ENCODE measurements at places on chromosomes 6 and 20.

GRCh38 chr6:95087394-95088097 lies 489.8 kb upstream of the MANEA start:
- no peak for DNase-seq

DNA sequence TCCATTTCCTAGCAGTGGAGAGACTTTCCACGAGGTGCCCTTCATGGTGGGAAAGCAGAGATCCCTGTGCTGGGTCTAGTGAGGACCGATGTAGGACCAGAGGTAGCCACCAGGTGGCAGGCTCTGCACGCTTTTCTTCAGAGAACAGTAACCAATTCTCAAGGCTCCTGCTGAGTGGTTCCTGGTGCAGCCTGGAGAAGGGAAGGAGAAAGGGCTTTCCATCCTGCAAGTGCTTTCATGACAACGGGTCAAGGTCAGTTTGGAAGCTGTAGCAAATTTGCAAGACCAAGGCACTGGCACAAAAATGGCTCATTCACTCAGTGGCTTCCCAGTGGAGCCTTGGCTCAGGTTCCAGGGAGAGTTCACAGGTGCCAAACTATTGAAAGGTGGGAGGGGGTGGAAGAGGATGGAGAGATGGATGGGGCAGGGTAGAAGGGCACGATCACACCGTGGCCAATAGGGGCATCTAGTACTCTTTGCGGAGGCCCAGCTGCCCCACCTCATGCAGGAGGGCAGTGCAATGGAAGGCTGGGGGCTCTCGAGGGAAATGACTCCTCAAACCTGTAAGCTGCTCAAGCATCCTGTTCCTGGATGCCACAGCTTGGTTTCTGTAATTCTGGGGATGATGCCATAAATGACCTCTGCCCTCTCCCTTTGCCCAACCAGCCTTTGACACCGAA lies 25.5 kb upstream of the KCNK16 start:
- DNase-seq = peak; percentile 75

- DNase-seq = no peak
These were observed 55.8 kb downstream of the TMEM200A start for GRCh38 chr6:130421585-130421984.

DNA sequence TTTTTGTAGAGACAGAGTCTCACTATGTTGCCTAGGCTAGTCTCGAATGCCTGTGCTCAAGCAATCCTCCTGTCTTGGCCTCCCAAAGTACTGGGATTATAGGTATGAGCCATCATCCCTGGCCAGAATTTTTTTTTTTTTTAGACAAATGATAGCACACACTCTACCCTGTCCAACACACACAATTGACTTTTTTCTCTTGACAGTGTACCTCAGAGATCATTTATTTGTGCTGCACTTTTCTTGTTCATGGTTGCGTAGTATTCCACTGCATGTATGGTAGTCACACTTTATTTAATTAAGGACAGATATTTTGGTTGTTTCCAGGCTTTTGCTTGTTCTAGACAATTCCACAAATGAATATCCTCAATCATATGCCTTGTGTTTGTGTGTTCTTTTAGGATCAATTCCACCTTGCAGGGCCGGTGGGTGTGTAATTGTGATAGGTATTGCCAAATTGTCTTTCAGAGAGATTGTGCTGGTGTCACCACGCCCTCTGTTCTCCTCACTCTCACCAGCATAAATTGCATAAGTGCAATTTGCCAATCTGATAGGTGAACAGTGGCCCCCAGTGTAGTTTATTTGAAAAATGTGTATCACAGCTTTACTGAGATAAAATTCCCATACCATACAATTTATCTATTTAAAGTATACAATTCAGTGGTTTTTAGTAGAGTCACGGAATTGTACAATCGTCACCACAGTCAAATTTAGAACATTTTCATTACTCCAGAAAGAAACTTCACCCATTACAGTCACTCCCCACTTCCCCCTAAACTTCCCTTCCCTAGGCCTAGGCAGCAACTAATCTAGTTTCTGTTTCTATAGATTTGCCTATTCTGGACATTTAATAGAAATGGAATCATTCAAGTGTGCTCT lies 20.1 kb downstream of the SRC start:
- no peak for DNase-seq

DNA sequence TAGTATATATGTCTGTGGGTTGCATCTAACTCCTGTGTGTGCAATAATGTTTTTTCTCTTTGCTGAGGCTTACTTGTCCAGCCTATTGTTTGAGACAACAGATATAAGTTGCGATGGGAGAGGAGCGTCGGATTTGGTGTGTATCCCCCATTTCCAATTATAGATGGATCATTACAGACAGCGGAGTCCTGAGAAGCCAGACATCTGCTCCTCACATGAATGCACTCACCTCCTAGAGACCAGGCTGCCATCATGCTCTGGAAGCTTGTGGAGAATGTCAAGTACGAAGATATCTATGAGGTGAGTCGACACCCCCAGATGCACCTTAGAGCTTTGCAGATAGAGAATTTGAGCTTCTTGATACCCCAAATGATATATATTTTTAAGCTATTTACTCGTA lies at the start of gene TFAP2B:
Gene TFAP2B (plus strand): TSS at position 199 of the 400 bp plus-strand sequence. CDS start 21 bp downstream, at position 220.
- no peak for DNase-seq

- no peak for DNase-seq
These were observed 37.1 kb upstream of the TFAP2A start for GRCh38 chr6:10451828-10452509.

- no peak for DNase-seq
These were observed 145.6 kb upstream of the ID4 start for GRCh38 chr6:19691465-19692167.

GRCh38 chr6:28370440-28370839 lies 20.7 kb downstream of the ZKSCAN3 start:
- no peak for DNase-seq

- no peak for DNase-seq
These were observed 10.4 kb downstream of the ADTRP start for GRCh38 chr6:11767978-11768756.

DNA sequence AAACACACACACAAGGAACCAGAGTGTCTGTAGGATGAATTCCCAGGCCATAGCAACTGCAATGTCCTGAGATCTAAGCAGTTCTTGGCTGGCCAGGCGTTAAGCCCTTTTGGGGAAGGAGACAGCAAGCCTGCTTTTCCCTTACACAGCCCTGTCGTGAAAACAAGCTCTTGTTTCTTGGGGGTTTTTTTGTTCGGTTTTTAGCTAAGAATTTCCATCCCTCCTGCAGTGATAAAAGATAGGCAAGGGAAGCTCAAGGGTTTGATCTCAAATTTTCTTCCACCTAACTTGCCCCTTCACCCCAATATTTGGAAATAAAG lies 1.5 kb downstream of the TNFRSF21 start:
- no peak for DNase-seq

DNA sequence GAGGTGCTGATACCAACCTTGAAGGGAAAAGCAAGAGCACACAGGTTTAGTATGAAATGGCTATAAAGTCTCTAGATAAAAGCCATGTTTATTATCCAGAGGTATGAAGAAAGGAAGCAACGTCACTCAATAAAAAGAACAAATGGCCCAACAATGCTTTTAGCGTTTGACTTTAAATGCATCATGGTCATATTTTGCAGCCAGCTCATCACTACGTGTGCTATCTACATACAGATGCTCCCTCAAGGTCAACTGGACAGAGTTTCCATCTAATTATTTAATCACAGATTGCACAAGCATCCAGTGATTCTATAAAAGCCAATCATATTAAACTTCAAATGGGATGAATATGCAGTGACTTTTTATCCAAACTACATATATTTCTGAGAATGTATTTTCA lies 127.6 kb upstream of the SYNDIG1 start:
- no peak for DNase-seq

- no peak for DNase-seq
These were observed 54.7 kb downstream of the FAXC start for GRCh38 chr6:99294786-99295185.

GRCh38 chr20:43681468-43681942 lies 14.6 kb downstream of the MYBL2 start:
- DNase-seq = no peak

DNA sequence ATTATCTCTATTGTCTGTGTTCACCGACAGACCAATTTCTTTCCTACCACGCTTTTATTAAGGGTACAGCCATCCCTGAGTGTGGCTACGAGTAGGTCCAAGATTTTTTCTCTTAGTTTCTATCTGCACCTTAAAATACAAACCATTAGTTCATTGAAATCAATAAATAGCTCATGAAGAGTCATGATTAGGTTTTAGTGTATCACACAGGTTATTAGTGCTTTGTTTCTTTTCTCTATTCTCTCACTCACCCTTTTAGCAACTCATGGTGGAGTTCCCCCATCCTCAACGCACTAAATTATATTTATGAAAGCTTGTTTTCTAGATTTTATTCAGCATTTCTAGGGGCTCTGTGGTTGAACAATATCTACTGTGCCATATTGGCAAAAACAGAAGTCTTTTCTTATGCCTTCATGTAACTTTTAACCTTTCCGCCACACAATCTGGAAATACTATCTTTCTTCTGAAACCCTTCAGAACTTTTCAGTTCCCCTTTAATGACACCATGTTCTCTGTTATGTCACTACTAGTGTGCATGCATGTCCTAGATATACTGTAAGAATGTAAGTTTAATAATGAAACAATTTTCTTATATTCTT lies 128.2 kb upstream of the LAMA2 start:
- DNase-seq = no peak

DNA sequence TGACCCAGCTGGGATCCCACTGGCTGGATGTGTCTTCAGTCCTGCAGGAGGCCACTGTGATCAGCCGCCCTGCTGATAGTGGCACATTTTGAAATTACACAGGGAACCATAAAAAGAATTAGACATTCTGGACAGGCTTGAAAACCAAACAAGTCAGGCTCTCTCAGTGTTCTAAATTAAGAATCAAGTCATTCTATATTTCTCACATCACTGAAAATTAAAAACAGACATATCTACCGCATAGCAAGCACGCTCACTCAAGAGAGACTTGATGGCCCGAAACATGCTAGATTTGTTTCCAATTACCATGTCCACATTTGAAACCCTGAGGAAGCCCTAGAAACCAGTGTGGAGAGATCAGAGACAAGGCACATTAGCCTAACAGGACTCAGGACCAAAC lies 57.7 kb downstream of the NFATC2 start:
- no peak for DNase-seq

DNA sequence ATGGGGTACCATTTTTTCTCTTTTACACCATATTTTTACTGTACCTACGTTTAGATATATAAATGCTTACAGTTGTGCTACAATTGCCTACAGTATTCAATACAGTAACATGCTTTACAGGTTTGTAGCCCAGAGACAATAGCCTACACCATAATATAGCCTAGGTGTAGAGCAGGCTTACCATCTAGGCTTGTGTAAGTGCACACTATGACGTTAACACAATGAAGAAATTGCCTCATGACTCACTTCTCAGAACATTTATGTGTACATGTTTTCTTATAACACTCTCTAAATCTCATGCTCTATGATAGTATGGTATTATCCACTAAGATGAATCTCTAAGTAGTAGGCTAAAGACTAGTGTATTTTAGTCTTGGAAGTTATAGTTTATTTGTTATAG lies 13.5 kb downstream of the GPR63 start:
- DNase-seq = no peak

DNA sequence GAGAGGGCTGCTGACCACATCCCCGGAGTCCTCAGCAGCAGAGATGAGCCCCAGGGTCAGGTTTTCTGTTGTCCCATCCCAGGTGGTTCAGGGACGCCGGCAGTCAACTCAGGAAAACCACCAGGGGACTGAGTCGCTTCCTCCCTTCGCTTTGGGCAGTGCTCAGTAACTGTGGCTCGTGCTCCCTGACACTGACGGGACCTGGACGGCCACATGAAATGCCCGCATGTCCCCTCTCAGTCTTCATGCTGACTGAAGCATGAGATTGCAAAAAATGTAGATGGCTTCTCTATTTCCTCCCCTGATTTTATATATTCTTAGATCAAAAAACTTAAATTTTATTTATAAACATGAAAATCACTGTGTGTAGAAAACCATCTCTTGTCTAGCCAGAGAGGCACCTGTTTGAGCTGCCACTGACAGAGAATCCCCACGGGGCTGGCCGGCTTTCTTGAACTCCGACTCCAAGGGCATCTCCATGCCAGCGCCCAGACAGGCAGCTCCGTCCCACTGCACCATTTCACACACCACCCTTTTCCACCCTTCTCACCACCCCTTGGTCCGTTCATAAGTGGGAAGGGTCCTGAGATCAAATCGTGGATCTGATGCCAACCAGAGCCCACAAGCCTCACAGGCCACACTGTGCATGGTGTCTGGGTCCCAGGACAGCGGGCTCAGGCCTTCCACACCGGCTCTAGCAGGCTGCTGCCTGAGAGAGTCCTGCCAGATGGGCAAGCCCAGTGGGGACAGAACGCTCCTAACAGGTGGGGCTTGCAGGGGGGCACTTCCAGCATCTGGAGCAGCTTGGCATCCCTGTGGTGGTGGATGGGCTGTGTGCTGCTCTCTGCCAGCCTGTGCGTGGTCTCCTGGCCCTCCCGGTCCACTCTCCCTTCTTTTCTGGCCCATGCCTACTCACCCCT lies 98.2 kb downstream of the SMOC2 start:
- no peak for DNase-seq

- no peak for DNase-seq
These were observed 20.2 kb downstream of the SF3B5 start for GRCh38 chr6:144075187-144075586.

GRCh38 chr6:129852257-129852858 lies 8.8 kb downstream of the TMEM244 start:
- DNase-seq = no peak

GRCh38 chr6:169194737-169195136 lies 58.9 kb downstream of the THBS2 start:
- no peak for DNase-seq

DNA sequence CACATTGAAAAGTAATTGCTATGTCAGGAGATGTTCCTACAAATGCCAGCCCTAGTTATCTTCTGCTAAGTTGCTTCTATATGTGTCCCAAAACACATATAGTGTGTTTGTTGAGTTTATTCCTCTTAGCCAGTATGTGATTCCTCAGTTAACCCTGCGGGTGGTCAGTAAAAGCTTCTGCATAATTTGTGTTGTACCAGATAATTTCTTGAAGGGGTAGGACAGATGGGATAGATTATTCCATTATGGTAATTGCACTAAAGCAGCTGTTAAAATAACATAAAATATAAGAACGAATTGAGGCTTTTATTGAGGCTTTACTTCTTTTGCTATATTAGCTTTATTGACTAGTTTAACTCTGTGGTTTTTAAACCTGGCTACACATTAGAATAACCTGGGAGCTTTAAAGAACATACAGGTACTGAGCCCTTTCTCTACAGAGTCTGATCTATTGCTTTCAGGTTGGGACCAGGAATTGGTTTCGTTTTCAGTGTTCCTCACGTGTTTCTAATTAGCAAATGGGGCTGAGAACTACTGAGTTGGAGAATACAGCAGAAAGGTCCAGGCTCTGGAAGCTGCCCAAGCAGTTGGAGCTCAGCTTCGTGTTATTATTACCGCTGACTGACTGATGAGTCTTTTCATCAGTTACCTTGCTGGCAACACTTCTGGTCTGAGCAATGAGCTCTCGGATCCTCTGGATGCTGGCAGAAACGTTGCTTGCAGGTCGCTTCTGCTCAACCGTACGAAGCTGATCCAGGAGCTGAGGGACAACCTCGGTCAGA lies 56.9 kb downstream of the FAM229B start:
- DNase-seq = peak; percentile 57

DNA sequence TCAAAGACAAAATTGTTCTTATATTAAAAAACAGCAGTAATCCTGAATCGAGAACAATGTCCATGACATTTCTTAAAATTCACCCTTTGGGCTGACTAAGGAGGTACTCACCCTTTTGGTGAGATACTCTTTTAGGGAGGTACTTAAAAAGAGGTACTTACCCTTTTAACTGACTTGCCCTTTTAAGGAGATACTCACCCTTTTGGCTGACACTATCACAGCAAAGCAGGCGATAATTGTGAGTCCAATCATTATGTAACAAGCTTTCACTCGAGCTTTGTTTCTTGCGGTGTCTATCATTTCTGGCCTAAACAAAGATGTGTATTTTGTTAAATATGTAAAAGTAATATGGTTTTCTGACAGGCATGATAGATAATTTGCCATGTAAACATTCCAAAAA lies 3.7 kb downstream of the FAM162B start:
- DNase-seq = no peak
